ENCODE measurements at places on chromosomes 13 and 19.

DNA sequence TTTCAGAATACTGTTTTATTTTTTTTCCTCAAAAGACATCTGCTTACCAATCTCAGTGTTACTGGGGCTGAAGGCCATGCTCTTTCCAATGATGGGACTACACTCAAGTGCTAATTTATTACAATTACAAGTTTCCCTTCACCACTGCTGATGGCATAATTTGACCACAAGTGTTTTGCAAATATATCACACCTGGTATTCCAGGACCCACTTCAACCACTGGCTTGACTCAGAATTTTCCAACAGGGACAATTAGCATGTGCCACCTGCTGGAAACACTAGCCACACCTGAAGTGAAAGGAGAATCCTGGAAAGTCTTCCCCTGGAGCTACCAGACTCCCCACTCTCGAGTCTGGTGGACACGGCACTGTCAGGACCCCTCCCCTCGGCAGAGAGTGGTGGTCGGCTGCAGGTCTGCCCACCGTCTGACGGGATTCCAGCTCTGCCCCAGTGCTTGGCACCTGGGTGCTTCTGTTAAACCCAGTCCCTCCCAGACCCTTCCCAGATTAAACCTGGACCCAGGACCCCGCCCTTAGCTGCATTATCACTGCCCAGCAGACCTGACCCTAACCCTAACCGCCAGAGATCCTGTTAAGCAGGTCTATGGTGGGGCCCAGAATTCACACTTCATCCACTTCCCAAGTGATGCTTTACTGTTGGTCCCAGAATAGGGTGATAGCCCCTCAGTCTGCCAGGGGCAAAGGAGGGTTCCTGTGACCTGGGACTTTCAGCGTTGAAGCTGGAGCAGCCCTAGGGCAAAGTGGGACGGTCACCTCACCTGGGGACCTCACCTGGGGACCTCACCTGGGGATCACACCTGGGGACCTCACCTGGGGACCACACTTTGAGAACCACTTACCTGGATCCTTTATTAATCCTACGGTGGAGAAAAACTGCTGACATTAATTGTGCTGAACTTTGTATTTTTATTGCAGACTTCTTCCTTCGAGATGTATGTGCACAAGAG is 17.6 kb upstream of the RASA3 start:
- DNase-seq, result no peak

- no peak for DNase-seq
Measured at GRCh38 chr13:24678151-24678550, 2.1 kb upstream of the ATP12A start.

DNA sequence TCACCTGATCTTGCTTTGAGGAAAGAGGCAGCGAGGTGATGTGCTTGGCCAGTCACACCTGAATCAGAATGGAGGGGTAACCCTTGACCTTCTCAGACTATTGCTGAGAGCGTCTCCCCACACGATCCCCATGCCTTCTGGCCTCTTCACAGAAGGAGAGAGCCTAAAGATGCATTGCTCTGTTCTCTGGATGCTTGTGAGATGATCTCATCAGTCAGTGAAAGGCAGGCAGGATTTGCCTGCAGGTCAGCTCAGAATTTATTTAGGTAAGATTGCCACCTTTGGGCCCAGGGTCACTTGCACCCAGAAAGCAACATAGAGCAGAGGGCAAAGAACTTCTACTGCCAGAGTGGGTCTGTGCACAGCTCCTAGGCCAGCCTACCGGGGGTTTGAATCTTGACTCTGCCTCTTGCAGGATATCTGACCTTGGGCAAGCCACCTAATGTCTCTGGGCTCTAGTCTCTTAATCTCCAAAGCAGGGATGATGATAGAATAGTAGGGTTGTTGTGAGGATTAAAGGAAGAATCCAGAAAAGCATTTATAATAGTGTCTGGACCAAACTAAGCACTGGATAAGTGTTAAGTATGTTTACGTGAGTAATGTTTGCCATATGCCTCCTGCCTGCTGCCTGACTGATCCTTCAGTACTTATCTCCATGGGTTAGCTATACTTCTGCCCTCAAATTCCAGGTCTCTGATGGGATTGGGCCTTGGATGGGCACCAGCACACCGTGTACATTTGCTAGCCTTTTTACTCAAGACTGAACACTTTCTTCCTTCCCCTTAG is 8.4 kb upstream of the FLT1 start:
- DNase-seq, result no peak

GRCh38 chr13:106088085-106088484 is 447.4 kb downstream of the EFNB2 start:
- DNase-seq, result no peak

DNA sequence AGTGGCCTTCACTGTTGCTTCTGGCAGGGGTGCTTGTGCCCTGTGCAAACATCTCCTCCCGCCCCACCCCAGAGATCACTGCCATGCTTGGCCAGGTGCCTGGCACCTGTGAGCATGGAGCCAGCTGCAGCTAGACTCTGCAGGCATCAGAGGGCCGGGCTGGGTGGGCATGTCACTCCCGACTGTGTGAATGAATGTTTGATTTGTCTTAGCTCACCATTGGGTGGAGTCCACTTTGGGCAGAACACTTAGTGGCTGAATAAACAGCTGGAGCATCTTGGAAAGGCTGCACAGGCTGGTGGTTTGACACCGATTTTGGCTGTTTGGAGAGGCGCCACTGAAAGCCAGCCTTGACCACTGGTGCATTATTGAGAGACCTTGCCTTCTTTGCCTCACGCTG is 267.3 kb downstream of the DLEU7 start:
- DNase-seq, result no peak

GRCh38 chr13:113327391-113327765 is 30.3 kb downstream of the LAMP1 start:
- no peak for DNase-seq

DNA sequence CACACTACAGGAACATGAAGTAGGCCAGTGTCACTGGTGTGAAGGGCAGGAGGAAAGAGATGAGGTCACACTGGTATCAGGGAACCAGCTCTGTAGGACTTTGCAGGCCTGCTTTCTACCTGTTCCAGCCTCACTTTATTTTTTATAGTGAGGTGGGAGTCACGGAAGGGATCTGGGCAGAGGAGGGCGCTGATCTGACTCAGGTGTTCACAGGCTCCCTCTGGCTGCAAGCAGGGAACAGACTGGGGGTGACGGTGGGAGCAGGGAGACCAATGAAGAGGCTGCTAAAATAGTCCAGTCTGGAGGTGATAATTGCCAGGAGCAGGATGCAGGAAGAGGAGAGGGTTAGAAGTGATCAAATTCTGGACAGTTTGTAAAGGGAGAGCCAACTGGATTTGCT is 2.8 kb downstream of the THAP8 start:
- no peak for DNase-seq

DNA sequence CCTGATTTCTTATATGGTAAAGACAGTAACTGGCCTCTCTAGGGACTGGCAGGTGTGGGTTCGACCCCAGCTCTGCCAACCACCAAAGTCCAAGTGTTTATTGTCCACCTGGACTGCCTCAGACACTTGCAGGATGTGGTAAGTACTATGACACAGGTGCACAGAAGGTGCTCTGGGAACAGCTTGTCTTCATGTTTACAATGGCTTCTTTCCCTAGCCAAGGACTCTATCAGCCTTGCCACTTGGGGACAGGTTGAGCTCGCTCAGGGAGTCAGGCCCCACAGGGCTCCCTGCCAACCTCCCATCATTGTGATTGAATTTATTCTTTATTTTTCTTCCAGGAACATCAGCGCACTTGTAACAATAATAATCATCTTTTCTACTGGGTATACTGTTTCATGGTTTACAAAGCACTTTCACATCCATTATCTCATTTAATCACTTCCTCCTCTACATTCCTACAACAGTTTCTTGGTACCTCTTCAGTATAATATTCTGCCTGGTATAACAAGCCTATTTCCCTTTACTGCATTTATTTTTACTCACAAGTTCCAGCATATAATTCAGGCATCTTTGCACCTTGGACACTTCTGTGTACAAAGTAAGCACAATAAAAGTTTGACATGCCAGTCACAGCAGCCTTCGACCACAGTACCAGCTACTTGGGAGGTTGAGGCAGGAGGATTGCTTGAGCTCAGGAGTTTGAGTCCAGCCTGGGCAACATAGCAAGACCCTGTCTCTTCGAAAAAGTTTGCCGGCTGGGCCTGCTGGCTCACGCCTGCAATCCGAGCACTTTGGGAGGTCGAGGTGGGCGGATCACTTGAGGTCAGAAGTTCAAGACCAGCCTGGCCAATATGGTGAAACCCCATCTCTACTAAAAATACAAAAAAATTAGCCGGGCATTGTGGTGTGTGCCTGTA is 24.2 kb upstream of the GATAD2A start:
- DNase-seq, result no peak

DNA sequence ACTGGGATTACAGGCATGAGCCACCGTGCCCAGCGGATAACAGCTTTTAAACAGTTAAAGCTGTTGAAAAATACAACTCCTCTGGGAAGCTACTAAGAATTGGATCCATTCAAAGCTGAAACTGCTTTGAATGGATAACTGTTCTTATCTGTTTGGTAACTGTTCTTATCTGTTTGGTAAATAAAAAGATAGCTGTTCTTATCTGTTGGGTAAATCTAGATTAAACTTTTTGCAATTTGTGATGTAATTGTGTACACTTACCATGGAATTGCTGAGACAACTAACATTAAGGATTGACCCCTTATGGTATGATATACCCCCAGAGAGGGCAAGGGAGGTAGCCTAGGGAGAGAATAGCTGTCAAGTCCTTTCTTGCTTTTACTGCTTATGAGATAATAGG is 27.9 kb upstream of the SPART start:
- DNase-seq, result no peak

GRCh38 chr13:88104576-88104975 is 433.4 kb downstream of the SLITRK5 start:
- no peak for DNase-seq

GRCh38 chr13:70893832-70894231 is 785.6 kb upstream of the KLHL1 start:
- DNase-seq, result no peak

DNA sequence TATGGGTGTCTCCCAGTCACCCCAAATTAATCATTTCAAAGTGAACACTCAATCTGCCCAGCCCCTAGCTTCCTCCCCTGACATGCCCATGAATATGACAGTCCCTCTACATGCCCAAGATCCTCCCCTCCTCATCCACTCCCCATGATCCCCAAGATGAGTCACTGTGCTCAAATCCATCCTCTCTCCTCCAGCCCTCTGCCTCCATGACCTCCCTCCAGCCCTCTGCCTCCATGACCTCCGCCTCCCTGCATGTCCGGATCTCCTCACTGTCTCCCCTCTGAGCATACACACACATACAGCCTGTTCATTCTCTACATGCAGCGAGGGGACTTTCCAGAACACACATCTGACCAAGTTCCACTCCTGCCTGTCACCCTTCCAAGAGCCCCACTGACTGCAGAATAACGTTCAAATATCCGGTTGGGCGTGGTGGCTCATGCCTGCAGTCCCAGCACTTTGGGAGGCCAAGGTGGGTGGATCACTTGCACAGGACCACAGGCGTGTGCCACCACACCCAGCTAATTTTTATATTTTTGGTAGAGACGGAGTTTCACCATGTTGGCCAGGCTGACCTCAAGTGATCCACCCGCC is 18.4 kb upstream of the FEM1A start:
- DNase-seq, result no peak

DNA sequence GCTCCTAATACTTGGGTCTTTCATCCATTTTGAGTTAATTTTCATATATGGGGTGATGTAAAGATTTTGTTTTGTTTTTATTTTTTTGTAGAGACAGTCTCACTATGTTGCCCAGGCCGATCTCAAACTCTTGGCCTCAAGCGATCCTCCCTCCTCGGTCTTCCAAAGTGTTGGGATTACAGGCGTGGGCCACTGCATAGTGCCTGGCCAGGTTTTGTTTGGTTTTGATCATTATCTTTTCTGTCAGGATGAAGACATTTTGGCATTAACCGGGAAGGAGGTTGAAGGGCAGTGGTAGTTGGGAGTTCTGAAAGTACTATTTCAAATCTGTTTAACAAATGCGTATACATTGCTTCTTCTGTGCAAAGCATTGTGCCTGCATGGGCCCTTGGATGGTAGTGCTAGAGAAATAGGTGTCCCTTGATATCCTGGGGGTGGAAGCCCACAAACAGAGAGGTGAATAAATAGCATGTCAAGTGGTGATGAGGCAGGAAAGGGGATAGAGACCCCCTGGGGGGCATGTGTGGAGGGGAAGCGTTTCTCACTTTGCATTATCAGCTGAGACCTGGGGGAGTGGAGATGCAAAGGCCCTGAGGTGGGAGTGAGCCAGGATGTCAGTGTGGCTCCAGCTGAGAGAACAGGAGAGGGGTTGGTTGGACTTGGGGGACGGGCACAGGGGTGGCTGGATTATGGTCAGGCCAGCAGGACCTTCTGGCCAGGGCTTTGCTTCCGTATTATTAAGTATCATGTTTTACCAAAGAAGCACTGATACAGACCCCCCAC is 41.4 kb downstream of the GATAD2A start:
- no peak for DNase-seq

DNA sequence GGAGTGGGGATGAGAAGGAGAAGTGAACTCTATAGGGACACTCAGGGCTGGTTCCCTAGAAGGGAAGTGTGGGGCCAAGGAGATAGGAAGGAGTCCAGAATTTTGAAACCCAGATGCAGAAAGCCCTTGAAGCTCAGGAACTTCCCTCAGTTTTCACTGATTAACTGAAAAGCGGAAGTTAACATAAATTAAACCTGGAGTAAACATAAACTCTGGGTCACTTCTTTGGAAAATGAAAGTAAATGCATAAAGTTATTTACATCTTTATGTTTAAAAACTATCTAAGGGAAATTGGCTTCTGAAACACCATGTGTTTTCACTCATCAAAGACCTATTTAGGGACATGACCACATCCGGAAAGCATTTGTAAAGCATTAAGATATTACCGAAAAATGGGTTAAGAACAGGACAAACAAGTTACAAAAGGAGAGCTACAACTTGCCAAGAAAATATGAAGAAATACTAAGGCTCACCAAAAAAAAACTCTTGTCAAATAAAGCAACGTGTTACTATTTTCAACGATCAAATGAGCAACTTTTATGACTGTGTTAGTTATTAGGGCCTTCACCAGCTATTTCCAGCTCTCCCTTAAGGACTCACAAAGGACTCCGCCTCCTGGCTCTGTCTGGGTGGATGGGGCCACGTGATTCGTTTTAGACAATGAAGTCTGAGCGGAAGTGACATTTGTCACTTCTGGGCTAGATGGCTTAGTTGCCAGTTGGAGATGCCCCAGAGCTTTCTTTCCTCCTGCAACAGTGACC is 439.1 kb upstream of the ZNF507 start:
- DNase-seq, result no peak

DNA sequence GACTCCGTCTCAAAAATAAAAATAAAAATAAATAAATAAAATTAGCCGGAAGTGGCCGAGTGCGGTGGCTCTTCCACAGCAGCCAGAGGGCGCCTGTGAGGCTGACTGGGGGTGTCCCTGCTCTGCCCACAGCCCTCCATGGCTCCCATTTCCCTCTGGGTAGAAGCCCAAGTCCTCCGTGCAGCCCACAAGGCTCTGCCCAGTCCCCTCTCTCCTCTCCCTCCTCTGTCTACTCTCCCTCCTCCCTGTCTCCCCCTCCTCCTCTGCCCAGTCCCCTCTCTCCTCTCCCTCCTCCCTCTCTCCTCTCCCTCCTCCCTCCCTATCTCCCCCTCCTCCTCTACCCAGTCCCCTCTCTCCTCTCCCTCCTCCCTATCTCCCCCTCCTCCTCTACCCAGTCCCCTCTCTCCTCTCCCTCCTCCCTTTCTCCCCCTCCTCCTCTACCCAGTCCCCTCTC is 20.4 kb downstream of the MISP start:
- no peak for DNase-seq

Data from stimulated activated CD8-positive, alpha-beta memory T cell treated with anti-CD3 and anti-CD28 coated beads, Interleukin-7, amount 100 ng/mL, for 48 hours (primary cell).